Effector memory CD8-positive, alpha-beta T cell (primary cell): ENCODE measurements at places on chromosomes 16 and 17.
A peak's percentile ranks its signal among the peaks of the same experiment; 100 is the strongest.

DNA sequence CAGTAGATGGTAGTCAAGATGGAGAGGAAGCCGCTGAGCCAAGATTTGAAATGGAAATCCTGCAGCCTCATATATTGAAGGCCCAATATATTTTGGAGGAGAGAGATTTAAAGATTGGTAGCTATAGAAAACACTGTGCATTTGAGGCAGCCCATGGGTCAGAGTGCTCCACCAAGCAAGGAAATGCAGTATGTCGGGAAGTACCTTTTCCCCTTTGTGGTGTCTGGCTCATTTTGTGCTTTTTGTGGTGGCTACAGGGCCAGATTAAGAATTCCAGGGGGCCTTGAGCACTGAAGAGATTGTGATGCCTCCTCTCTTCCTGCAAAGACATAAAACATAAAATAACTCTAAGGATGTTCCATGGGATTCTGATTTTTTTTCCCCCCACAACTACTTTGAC is 39.6 kb downstream of the CDRT15 start:
- peaks cover 8% of the 10 kb centered on the region for H3K36me3 ChIP-seq
- H3K27ac ChIP-seq: peak overlapping the region; percentile 95
- H3K4me1 ChIP-seq: peaks cover 80% of the 10 kb centered on the region
- DNase-seq: no peak
- peak overlapping the region; percentile 63 for H3K4me3 ChIP-seq
- no peaks in the 10 kb centered on the region for H3K27me3 ChIP-seq

GRCh38 chr17:48441231-48441711 is 11.3 kb upstream of the SKAP1 start:
- peaks cover 86% of the 10 kb centered on the region for H3K4me1 ChIP-seq
- peak overlapping the region; percentile 97 for H3K27ac ChIP-seq
- peak overlapping the region; percentile 68 for H3K4me3 ChIP-seq
- H3K27me3 ChIP-seq: no peaks in the 10 kb centered on the region
- H3K36me3 ChIP-seq: peaks cover 22% of the 10 kb centered on the region

DNA sequence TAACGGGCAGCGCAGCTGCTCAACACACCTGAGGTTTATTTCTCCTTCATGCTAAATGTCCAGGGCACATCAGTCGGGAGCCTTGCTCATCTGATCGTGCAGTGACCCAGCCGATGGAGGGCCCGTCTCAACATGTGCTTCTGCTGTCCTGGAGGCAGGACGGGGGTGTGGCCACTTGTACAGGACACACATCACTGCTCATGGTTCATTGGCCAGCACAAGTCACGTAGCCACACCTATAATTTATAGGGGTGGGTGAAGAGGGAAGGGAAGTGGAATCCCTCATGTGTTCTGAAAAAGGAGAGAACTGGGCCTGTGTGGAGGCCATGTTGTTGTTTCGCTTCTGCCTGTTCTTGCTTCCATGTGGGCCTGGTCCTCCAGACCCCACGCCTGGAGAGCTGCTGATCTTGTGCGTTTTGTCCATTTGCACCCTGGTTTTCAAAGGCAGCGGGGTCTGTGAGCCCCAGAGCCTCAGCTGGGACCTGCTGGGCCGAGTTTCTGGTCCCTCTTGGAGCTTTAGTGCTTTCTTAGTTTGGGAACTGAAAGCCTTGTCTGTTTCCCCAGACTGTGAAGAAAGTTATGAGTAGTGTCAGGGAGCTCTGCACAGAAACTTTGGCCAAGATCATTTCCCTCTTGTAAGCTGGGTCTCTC is 60.5 kb downstream of the CMIP start:
- H3K27me3 ChIP-seq: no peaks in the 10 kb centered on the region
- H3K4me3 ChIP-seq: no peak overlapping the region
- DNase-seq: no peak
- peaks cover 46% of the 10 kb centered on the region for H3K4me1 ChIP-seq
- H3K27ac ChIP-seq: peak overlapping the region; percentile 75

DNA sequence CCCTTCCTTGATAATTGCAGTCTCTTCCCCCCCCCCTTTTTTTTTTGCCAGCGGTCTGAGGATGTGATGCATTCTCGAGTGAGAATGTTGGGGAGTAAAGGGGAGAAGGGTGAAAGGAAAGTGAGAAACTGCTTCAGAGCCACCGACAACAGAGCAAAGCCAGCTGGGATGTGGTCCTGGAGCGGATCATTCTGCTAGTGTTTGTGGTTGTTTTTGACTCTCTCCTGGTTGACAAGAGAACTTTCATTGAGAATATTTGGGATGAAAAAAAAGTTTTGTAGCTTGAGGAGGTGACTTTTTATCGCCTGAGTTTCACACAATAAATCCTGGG is 1.3 kb downstream of the NF1 start:
- peak overlapping the region; percentile 74 for H3K27ac ChIP-seq
- no peaks in the 10 kb centered on the region for H3K27me3 ChIP-seq
- peak overlapping the region; percentile 98 for H3K4me3 ChIP-seq
- DNase-seq: no peak
- H3K36me3 ChIP-seq: peaks cover 10% of the 10 kb centered on the region

DNA sequence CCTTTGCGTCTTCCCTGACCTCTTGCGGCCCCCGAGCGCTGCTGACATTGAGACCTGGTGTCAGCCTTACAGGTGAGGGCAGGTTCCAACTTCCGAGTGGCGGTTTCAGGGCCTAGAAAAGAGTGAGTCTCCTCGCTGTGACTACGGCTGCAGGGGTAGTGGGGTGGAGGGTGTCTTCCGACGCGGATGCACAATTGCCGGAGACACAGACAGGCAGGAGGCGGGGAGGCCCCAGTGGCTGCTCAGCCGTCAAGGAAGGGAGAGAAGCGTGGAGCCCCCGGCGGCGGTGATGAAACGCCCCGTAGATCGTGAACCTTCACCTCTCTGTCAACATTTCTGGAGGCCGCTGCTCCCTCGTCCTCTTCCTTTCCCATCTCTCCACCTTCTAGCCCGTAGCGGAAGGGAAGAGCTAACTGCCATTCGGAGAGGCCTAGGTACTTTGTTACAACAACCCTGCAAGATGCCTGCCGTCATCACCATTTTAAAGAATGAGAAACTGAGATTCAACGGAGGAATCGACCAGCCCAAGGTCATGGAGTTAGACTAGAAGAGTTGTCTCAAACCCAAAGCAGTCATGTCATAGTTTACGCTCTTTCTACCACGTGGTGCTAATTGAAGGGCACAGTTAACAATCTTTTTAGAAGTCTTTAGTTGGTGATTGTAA is 485 bp downstream of the DNAJA3 start:
- H3K27ac ChIP-seq: peak overlapping the region; percentile 98
- peaks cover 20% of the 10 kb centered on the region for H3K4me1 ChIP-seq
- no peaks in the 10 kb centered on the region for H3K27me3 ChIP-seq
- peaks cover 36% of the 10 kb centered on the region for H3K36me3 ChIP-seq
- no peak for DNase-seq
- peak overlapping the region; percentile 92 for H3K4me3 ChIP-seq

DNA sequence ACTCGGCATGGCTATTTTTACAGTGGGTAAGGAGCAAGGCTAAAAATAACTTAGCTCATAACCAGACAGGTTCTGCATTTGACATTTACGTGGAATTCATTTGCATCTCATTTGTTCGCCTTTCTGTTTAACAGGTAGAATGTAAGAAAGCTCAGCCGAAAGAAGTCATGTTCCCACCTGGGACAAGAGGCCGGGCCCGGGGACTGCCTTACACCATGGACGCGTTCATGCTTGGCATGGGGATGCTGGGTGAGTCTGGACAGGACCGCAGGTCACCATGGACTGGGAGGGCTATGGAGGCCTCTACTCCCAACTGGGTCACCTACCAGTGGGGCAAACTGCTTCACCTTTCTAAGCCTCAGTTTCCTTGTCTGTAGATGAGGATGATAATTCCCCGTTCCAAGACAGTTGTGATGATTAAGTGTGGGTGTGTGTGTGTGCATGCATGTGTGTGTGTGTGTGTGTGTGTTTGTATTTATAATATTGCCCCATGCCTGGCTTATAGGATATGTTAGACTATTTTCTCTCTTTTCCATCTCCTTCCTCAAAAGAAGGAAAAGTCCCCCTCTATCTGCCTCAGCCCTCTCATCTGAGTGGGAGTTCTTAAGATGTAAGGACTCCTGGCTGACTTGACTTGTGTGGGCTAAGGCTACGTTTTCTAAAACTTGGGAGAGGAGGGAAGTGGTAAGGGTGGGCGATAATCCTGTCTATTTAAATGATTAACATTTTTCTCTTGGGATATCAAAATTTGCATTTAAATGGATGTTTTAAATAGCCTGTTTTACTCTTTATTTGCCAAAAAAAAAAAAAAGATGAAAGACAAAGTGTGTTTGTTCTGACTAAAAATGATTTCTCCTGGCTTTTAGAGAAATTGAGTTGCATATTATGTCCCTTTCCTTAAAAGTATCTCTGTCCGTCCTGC is 129.0 kb downstream of the CCDC182 start:
- no peaks in the 10 kb centered on the region for H3K27me3 ChIP-seq
- no peak overlapping the region for H3K4me3 ChIP-seq
- no peak for DNase-seq

DNA sequence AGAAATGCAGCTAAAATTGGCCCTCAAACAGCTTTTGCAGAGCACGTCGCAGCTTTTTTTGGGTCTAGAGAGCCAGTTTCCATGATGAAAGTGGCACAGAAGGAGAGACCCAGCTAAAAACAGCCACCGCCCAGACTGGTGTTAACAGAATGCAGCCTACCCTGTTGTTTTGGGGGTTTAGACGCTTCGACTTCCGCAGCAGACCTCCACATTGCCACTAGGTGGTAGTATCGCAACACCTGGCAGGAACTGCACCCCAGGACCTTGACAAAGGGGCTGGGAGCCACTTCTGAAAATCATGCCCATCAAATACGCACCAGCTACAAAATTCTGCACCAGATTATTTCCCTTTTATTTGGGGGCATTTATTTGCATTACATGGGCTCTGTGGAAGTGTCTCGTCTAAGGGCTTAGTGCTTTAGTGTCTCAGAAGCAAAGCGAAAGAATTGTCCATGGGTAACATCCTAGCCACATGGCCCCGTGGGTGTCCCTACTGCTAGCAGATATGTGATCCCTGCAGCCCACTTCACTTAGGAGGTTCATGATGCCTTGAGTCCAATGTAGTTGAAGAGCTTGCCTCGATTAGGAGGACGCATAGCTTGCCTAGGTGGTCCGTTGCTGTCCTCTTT is 167.1 kb downstream of the HAPSTR1 start:
- no peak overlapping the region for H3K4me3 ChIP-seq
- no peaks in the 10 kb centered on the region for H3K4me1 ChIP-seq
- H3K36me3 ChIP-seq: no peaks in the 10 kb centered on the region
- peaks cover 41% of the 10 kb centered on the region for H3K27me3 ChIP-seq
- no peak for DNase-seq

- DNase-seq: no peak
- no peak overlapping the region for H3K27ac ChIP-seq
- no peak overlapping the region for H3K4me3 ChIP-seq
- H3K4me1 ChIP-seq: no peaks in the 10 kb centered on the region
Measured at GRCh38 chr17:48004983-48005382, 32.6 kb downstream of the COPZ2 start.

- peaks cover 3% of the 10 kb centered on the region for H3K4me1 ChIP-seq
- no peak overlapping the region for H3K27ac ChIP-seq
- DNase-seq: peak; percentile 57
- no peak overlapping the region for H3K4me3 ChIP-seq
- H3K36me3 ChIP-seq: peaks cover 2% of the 10 kb centered on the region
Measured at GRCh38 chr17:49180303-49180702, 30.1 kb downstream of the GNGT2 start.

DNA sequence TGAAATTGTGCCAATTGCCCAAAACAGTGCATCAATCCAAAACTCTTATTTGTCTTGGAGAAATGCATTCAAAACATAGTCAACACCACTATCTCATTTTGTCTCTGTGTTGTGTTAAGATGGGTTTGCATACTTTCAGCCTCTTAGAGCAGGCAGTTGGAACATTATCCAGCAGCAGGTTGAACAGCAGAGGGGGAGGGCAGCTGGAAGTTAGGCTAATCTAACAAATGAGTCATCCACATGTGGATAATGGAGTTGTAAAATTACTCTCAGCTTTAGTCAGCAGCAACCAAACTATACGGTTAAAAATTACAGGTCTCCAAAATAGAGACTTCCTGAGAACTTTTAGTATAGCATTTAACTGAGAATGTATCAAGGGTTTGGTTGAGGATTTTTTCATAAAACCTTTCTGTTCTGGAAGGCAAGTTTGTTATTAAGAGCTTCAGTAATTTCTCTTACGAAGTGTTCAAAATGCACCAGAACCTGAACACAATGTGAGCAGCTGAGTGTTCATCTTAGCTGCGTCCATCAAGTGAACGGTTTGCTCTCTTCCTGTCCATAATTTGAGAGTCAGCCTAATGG is 46.3 kb downstream of the PRKCA start:
- peaks cover 13% of the 10 kb centered on the region for H3K4me1 ChIP-seq
- no peaks in the 10 kb centered on the region for H3K36me3 ChIP-seq
- no peak for DNase-seq

- H3K27ac ChIP-seq: no peak overlapping the region
- DNase-seq: no peak
- no peak overlapping the region for H3K4me3 ChIP-seq
- H3K36me3 ChIP-seq: peaks cover 2% of the 10 kb centered on the region
- no peaks in the 10 kb centered on the region for H3K27me3 ChIP-seq
Measured at GRCh38 chr17:82152114-82152513, 54.1 kb upstream of the FASN start.
